HT-29 (cell line): ENCODE measurements at places on chromosomes 2 and 18.

DNA sequence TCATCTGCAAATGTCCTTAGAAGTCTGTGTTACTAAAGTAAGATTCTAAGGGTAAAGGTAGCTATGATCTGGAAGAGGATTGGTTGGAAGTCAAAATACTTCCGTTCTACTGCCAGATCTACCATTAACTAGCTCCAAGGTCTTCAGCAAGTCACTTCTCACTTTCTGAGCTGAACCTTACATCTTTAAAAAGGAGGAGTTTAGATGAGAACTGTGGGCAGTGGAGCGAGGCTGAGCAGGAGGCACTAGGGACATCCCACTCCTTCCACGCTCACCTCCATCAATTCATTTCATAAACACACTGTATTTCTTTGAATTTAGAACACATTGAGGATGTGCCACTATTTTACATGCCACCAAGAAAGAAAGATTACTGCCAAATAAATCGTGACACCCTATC, 143.0 kb downstream of the ABCA12 start:
- no peak for DNase-seq

GRCh38 chr2:207311316-207312005, 145.7 kb upstream of the KLF7 start:
- peak; percentile 22 for DNase-seq

- no peak for DNase-seq
These were observed 371.9 kb upstream of the TNP1 start for GRCh38 chr2:217231724-217232123.

DNA sequence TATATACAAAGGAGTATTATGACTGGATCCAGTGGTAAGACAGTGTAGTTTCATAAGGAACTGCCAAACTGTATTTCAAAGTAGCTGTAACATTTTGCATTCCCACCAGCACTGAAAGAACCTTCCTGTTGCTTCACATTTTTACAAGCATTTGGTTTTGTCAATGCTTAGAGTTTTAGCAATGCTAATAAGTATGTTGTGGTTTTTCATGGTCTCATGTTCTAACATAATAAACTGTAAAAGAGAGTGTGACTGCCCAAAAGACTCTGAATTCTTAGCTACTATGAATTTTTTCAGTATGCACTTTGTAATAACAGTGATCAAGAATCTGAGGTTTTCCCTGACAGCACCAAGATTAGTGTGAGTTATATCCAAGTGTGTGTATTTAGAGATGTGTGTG, 604.2 kb downstream of the XIRP2 start:
- no peak for DNase-seq

GRCh38 chr2:207041786-207042554, 102.7 kb downstream of the CPO start:
- no peak for DNase-seq

- DNase-seq, result no peak
These were observed 34.2 kb downstream of the NDUFA10 start for GRCh38 chr2:239990966-239991365.

DNA sequence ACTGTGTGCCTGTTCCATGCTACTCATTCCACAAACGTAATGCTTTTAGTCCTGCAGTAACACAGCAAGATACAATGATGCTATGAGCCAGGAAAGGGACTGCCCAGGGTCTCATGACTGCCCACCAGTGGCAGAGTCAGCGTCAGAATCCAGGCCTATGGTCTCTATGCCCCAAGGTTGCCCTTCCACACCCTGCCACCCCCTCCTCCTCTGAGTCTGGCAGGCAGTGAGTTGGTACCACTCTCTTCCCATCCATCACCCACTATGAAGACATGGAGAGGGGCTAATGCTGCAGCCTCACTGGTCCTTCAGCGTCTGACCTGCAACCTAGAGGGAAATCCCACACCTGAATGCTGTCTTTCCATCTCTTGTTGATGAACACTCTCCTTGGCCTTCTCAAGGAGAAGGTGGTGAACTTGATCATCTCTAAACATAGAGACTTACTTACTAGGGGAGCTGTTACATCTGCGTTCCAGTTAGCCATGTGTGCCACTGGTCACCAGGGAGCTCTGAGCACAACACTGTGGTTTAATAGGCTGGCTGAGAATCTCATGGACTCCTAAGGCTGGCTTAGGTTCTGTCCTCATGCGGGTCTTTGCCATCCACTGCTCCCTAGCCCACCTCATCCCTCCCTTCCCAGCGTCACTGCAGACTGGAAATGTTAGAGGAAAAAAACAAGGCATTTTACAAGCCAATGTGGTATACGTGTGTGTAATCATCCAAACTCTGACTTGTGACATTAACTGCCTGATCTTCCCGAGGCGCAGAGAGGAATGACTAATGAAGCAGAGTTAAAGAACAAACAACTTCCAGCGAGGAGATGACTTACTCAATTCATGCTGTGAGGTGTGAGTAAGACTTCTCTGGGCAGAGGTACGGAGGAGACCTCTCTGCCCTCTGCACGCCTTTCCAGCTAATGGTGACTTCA, 28.8 kb downstream of the STEAP3 start:
- peak; percentile 48 for DNase-seq

DNA sequence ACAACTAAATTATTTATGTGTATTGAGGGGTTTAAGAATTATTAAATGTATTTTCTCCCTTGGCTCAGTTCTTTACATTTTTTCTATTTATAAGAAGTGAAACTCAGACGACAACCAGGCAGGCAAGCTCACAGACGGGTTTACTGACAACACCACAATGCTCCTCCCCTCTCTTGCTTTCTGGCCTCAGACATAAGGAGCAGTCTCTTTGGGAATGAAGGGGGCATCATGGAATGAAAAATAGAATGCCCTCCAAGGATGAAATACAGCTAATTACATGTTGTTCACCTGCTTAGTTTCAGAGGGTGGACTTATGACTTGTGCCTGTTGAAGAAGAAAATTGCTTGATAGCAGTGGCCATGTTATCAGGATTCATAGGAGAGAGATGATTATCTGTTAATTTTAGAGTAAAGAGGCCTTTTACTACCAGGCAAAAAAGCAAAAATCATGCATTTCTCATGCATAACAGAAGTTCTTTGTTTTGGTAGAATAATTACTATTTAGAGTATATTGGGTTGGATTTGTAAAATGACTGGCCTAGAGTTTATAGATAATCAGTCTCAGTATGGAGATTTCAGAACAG, 172.1 kb upstream of the LRRTM1 start:
- DNase-seq, result no peak

GRCh38 chr2:71353248-71353647, 21.7 kb downstream of the ZNF638 start:
- no peak for DNase-seq

GRCh38 chr2:62817995-62818713, 112.6 kb downstream of the EHBP1 start:
- DNase-seq, result no peak

GRCh38 chr2:205494537-205495235, 187.6 kb upstream of the NRP2 start:
- no peak for DNase-seq

GRCh38 chr2:219676586-219676985, 49.2 kb downstream of the SLC4A3 start:
- no peak for DNase-seq

DNA sequence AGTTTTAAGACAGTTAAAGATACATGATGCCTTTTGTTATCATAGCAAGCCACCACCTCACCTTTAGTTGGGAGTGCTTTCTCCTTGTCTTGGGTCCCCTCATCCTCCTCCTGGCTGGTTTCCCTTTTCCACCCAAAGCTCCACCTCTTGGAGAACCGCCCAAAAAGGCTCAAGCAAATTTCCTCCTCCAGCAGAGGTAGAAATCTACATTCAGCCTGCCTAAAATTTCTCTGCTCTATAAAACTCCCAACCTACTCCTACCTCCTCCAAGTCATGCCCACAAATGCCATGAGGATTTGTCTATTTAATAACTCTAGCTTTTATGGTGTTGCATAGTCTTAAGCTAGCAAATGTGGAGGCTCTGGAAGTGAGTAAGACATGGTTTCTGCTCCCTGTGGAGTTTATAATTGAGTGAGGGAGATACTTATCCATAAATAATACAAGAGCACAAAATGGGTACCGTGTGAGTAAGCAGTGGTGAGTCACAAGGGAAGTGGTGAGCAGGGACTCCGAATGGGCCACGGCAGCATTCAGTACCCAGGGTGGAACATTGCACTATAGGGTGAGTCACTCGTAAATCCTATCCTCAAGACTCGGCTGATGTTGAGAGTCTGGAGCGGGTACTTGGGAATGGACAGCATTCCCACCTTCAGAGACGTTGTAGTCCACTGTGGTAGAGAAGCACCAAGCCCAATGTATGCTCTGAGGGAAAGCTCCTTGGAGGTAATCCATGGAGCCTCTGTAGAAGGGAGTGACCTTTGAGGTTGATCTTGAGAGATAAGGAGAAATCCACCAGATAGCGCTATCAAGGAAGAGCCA, 146.3 kb downstream of the RTN4 start:
- DNase-seq, result peak; percentile 88

- no peak for DNase-seq
These were observed 21.2 kb upstream of the EPAS1 start for GRCh38 chr2:46275995-46276394.

DNA sequence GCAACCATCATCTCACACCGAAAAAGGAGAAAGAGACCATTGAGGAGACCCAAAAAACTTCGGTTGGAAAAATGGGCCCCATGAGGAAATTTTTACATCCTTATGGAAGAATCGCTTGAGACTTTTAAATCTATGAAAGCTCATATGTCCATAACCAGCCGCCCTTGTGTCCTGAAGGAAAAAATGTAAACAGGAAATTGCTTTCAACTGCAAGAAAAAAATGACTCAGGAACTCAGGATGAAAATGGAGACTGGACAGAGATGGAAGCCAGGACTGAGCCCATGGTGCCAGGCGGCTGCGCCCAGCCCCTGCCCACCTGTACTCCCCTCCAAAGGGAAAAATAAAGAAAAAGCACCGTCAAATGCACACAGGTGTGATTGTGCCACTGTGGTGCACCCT, 81.5 kb upstream of the SLC66A3 start:
- DNase-seq, result no peak
